ENCODE measurements at places on chromosomes 1 and 21.

- no peak for DNase-seq
These were observed 286.6 kb upstream of the FMN2 start for GRCh38 chr1:239805042-239805441.

GRCh38 chr1:232226197-232226712 lies 403.7 kb downstream of the SIPA1L2 start:
- DNase-seq, result no peak

DNA sequence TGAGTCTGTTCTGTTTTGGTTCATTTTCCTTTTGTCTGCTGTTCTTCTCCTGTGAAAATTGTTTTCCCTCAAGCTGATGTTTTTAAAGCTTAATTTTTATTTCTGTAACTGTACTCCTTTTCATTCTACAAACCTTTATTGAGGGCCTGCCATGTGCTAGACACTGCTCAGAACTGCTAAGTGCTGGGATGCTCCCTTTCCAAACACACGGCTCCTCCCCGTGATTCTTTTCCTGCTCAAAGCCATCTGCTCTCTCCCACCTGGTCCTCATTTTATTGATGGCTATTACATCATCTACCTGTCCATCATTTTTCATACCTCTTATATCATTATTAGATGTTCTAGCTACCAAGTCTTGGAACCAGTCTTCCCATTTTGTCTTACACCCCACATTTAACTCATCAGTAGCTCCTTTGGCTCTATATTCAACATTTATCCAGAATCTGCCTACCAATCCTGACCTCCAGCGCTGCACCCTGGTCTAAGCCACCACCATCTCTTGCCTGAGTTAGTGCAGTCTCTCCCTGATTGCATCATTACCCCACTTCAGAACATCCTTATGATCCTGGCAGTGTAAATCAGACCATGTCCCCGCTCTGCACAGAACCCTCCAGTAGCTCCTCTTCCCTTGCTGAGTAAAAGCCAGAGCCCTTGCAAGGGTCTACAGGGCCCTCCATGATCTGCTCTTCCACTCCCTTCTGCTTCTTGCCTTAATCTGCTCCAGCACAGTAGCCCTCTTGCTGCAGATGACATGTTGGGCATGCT lies 118.1 kb downstream of the CACNA1E start:
- no peak for DNase-seq

DNA sequence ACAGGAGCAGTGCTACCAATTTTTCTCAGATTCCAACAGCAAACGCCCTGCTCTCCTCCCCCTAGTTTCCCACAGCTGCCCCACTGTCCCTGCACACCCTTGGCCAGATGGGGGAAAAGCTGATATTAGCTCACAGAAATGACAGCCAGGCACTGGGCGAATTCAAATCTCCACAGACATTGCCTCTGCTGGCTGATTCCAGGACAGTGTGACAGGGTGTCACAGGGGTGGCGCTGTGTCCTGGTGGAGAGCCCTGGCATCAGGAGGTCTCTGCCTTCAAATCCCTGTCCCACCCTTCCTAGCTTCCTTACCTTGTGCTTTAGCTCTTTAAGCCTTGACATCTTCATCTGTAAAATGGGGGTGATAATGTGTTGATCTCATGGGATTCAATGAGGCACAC lies 10.4 kb downstream of the OLIG1 start:
- DNase-seq, result no peak

DNA sequence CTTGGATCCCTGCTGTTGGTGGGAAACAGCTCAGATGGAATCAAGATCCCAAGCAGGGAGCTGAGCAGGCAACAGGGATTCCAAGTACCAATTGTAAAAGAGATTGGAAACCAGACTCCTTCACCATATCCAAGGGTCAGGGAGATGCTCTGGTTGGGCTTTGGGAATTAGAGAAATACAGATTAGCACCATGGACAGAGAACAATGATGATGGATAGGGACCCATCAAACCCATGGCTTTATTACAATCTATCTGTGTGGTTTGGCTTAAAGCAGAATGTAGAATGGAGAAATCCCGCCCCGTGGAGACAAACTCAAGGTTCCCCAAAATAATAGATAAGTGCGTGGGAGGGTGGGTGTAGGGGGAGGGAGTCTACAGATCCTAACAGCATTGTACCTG lies 120.7 kb upstream of the CSF3R start:
- DNase-seq, result no peak

All from stimulated activated CD4-positive, alpha-beta T cell treated with anti-CD3 and anti-CD28 coated beads, TNF-alpha, amount 100 ng/mL, for 1 hour (primary cell).